Body of pancreas (tissue), 4 donors: ENCODE measurements at places on chromosomes 2 and 18.

DNA sequence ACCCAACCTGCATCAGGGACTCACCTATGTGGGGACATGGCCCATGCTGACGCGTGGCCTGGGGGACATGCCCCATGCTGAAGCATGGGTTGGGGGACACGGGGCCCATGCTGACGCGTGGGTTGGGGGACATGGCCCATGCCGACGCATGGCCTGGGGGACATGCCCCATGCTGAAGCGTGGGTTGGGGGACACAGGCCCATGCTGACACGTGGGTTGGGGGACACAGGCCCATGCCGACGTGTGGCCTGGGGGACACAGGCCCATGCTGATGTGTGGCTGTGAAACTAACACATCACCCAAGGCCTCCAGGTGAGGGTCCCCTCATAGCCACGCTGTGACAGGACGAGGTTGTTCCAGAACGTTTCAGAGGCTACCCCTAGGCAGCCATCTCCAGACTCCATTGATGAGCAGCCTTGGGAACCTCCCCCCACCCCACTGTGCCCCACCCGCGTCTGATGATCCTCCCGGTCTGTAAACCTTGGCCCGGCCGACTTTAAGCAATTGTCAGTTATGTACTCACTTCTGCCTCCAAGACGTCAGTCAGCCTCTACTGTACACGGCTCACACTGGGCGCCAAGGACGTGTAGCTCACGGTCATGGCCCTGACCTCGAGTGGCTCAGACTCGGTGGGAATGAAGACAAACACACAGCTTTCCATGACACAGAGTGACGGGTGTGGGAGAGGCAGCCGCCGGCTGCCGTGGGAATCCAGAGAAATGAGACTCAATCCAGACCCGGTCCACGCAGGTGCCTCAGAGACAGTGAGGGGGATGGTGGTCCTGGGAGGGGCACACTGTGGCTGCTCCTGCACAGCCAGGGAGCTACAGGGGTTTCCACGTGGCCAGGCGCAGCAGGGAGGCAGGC lies 50.2 kb upstream of the SLC66A3 start:
- no peak for DNase-seq

DNA sequence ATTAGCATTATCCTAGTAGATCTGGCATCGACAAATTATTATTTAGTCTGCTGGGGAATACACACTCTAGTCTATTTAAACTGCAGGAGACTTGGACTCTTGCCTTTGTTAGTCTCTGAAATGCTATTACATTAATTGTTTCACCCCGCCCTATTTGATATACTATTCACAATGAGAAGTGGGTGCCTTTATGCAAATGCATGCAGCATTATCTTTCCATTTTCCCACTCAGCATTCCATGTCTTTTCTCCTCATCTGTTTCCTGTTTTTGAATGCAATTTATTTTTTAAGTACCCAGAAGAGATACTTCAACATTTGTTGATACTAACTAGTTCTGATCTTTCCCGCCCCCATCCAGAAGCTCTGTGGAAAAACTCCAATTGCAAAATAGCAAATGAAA lies 395.3 kb upstream of the NXPH2 start:
- DNase-seq, result no peak

DNA sequence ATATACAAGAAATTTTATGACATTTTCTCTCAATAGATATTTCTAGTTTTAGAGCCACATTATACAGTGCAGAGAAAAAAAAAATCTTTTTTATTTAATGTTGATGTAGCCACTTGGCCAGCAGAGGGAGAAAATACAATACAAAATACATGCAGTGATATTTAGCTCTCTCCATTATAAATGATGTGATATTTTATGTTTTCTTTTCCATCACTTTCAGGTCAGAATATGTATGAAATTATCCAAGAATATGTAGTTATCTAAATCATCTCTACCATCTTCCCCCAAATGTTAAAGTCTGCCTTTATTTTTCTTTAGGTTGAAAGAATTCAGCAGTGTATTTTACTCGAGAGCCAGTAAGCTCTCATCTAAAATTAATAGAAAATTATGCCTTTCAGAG lies 533.6 kb upstream of the FSHR start:
- no peak for DNase-seq

DNA sequence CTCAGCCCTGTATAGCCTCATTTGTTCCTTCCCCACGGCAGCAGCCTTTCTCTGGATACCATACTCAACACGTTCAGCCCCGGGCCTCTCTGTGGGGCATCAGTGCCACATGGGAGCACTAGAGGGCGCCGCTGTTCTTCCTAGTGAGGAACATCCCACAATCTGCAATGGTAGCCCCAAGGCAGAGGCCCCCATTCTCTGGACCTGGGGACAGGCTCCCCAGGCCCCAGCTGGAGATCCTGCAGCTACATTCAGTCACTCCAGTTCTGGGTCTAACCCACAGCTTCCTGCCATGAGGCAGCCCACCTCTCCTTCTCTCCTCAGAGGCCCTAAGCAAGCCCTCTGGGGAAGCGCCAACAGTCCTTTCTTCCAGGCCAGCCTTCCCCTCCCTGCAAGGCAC lies 14.2 kb upstream of the SFXN5 start:
- peak; percentile 86 for DNase-seq

DNA sequence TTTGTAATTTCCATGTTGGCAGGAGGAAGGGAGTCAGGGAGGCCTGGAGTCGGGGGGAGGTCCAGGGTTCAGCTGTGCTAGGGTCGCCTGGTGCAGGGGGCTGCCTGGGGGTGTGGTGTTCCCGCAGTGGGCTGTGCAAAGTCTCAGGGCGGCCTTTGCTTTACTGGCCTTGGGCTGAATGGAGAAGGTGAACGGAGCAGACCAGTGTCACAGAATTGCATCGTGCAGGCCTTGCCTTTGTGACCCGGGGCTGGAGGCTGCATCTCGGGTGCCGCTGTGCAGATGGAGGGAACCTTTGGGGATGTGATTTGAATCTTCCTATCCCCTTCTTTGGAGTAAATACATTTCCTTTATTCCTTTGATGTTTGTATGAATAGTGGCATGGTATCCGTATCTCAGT lies 8.8 kb downstream of the SNTG2 start:
- no peak for DNase-seq

DNA sequence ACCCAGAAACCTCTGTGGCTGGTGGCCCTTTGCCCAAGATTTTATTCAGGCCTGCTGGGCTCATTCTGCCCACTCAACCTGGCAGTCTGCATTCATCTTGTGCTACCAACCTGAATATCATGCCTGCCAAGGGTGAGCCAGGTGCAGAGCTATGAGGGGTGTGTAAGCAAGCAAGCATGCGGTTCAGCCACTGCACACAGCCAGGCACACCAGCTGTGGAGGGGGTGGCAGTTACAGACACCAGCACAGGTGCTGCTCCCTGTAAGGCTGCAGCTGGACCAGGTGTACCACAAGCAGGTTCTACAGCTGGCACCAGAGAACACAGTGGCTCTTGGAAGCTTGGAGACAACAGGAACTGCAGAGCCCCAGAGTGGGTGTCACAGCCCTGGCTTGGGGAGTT lies 633.2 kb downstream of the FBXO15 start:
- DNase-seq, result no peak
